Central memory CD4-positive, alpha-beta T cell (primary cell): ENCODE measurements at places on chromosomes 4 and X.

- DNase-seq = no peak
Measured at GRCh38 chr4:8703401-8703696, 110.8 kb downstream of the CPZ start.

- DNase-seq = no peak
Measured at GRCh38 chr4:184506527-184507121, 32.3 kb upstream of the IRF2 start.

GRCh38 chr4:40316333-40316781 lies 18.8 kb upstream of the CHRNA9 start:
- DNase-seq = peak; percentile 75

GRCh38 chr4:6986072-6986780 lies 56.9 kb upstream of the TADA2B start:
- DNase-seq = no peak

GRCh38 chr4:143270256-143270838 lies 66.3 kb upstream of the GAB1 start:
- DNase-seq = no peak

- no peak for DNase-seq
Measured at GRCh38 chr4:19982556-19982955, 269.1 kb upstream of the SLIT2 start.

DNA sequence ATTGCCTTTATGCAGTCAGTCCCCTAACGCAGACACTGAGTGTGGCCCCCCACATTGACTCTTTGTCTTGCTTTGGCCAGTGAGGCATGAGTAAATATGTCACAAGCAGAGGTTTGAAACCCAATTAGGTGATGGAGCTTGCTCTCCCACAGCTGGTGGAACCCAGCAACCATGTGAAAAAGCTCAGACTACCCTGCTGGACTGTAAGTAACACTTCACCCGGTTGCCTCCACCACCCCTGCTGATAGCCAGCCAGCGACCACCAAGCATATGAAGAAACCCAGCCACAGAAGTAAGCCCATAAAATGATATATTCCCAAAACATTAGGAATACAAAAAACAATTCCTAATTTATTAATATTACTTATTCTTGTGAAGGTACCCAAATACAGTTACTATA lies 21.6 kb upstream of the PDCL2 start:
- DNase-seq = no peak

GRCh38 chr4:107972605-107973004 lies 17.1 kb upstream of the HADH start:
- no peak for DNase-seq

- no peak for DNase-seq
Measured at GRCh38 chrX:125622899-125623298, 303.2 kb downstream of the TEX13C start.

- DNase-seq = no peak
Measured at GRCh38 chr4:111630705-111631104, 514.5 kb upstream of the FAM241A start.

DNA sequence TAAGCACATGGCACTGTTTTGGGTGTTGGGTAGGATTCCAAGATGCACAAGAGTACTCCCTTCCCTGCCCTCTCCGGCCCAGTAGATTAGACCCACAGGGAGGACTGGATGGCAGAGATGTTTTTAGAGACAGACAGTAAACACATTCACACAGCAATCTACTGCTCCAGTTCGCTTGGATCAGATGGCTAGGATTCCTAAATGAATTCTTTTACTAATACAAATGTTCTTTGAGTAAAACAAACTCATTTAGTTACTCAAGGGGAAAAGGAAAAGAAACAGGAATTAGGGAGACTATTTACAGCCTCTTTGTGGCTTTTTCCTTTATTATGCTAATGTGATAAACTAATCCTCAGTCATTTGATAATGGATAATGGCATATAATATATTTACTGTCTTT lies 5.9 kb downstream of the SNX25 start:
- DNase-seq = no peak

- DNase-seq = no peak
Measured at GRCh38 chr4:94939791-94940519, 182.2 kb downstream of the BMPR1B start.

- no peak for DNase-seq
Measured at GRCh38 chr4:107497054-107497453, 223.0 kb downstream of the PAPSS1 start.

- no peak for DNase-seq
Measured at GRCh38 chrX:119899125-119899524, 3.4 kb downstream of the AKAP14 start.

DNA sequence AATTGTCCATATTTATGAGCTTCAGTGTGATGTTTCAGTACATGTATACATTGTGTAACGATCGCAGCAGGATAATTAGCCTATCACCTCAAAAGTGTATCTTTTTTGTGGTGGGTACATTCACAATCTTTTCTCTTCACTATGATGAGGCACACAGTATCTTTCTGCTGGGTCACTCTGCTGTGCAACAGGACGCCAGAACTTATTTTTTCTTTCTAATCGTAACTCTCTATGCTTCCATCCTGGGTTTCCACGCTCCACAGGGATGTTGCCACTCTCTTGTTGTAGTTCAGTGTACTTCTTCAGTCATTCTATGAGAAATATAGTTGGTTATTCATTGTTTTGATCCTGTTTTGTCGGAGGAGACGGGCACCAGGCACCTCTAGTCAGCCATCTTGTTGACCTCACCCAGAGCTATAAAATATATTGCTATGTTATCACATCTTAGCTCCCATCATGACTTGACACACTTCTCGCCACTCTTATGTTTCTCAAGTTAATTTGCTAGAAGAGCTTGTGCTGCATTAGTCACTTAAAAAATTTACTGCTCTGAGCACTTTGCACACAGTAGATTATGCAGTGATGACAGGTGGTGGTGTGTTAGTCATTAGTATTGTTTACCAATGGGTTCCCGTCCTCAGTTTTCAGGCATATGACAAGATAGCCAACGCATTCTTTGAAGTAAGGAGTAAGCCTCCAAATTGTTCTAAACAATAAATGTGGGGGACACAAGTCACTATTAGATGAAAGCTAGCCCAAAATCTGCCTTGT lies 1002.7 kb upstream of the PCDH7 start:
- DNase-seq = no peak

- DNase-seq = no peak
Measured at GRCh38 chr4:82561786-82562563, at the start of gene TMEM150C. TMEM150C (minus strand) TSS chr4:82561988; CDS start chr4:82504657, 57,331 bp downstream.

GRCh38 chrX:153773741-153774575 lies 6.9 kb upstream of the SRPK3 start:
- DNase-seq = no peak

DNA sequence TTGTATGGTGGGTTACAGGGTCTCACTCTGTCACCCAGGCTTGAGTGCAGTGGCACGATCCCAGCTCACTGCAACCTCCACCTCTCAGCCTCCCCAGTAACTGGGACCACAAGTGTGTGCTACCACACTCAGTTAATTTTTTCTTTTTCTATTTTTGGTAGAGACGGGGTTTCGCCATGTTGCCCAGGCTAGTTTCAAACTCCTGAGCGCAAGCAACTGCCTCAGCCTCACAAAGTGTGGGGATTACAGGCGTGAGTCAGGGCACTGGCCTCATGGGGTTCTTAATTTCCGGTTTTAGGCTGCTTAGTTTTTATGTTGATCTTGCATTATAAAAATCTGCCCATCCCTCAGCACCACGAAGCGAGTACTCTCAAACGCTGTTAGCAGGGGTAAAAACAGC lies 6.7 kb downstream of the BCAP31 start:
- DNase-seq = no peak

GRCh38 chr4:136001791-136002190 lies 1530.5 kb downstream of the PCDH18 start:
- no peak for DNase-seq

DNA sequence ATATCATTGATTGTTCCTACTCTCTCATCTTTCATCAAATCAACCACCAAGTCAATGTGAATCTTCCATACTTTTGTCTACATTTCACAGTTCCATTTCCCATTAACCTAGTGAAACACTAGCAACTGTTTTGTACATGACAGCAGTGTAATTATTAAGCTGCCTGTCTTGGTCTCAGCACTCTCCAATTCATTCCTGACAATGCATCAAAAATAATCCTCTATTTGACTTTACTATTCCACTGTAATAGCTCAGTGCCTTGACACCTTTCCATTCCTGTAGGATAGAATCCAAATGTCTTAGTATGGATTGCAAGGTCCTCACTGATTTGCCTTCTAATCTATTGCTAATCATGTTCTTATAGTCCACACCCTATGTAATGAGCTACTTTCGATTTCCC lies 2405.8 kb downstream of the PCDH7 start:
- DNase-seq = no peak

DNA sequence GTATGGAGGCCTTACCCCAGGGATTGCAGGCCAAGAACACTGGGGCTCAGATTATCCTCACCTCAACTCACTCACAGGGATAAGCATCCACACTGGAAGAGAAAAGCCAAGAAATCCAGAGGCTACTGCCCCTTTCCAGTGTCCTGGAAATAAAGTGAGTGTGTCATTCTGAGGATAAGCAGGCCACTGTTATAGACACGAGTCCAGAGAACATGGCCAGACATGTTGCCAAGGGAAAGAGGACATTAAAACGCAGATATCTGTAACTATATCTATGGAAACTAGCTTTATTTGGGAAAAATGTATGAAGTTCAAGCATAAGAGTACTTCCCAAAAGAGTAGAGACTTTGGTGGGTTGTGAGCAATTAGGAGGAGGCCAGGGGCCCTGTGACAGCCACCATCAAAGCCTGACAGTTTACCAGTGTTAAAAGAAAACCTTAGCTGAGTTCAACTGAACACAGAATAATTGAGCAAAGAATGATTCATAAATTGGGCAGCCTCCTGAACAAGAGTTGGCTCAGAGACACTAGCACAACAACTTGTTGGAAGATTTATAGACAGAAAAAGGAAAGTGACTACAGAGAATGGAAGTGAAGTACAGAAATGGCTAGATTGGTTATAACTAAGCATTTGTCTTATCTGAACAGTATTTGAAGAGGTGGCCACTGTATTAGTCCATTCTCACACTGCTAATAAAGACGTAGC lies 1222.2 kb downstream of the STIM2 start:
- DNase-seq = no peak

DNA sequence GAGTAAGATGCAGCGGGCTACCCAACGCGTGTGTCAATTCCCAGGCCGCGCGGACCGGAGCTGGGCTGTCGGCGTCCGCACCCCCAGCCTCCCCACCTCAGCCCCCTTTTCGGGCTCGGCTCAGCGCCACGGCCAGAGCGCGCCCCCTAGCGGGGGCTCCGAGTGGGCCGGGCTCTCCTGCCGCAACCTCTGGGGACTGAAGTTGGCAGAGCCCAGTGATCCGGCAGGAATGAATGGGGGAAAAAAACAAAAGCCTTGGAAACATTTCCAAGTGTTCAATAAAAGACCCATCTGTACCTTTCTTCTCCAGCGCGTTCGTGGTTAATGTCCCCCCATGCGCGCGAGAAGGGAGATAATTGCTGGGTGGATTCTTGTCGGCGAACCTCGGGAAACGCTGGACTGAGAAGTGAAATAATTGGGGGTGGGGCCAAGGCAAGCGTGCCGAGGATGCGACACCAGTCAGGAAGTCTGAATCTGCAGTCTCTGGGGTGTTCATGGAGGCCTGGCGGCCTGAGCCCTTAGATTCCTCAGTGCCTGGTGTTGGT lies 5.2 kb upstream of the ARX start:
- DNase-seq = peak; percentile 11

GRCh38 chr4:8067945-8068896 lies 90.4 kb downstream of the ABLIM2 start:
- DNase-seq = no peak

DNA sequence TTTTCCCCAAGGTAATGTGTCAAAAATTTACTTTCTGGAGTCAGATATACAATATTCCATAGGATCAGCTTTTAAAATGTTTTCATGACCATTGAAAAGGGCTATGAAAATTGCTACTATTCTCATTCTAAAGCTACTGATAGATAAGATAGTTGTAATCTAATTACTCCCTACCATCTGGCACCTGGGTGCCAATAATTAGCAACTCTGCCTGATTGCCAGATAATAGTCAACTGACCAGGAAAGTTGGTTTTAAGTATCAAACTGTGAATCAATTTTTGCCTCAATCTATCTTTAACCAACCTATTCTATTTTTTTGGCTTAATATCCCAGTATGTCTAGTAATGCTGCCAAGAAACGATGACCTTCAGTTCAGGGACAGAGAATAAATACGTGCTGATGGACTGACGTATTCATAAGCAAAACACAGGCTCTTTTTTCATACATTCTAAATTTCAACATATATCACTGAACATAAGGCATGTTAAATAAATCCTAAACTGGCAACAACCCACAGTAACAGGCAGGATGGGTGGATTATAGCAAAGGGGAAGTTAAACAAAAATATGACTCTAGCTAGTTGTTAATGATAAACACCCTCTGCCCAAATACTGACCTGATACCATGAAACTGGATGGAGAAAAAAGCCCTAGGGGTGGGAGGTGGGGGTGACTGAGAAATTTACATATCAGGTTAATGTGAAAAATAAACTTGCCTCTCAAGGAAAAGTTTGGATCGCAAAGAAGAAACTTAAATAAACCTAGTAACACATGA lies 18.2 kb downstream of the SH3RF1 start:
- no peak for DNase-seq

DNA sequence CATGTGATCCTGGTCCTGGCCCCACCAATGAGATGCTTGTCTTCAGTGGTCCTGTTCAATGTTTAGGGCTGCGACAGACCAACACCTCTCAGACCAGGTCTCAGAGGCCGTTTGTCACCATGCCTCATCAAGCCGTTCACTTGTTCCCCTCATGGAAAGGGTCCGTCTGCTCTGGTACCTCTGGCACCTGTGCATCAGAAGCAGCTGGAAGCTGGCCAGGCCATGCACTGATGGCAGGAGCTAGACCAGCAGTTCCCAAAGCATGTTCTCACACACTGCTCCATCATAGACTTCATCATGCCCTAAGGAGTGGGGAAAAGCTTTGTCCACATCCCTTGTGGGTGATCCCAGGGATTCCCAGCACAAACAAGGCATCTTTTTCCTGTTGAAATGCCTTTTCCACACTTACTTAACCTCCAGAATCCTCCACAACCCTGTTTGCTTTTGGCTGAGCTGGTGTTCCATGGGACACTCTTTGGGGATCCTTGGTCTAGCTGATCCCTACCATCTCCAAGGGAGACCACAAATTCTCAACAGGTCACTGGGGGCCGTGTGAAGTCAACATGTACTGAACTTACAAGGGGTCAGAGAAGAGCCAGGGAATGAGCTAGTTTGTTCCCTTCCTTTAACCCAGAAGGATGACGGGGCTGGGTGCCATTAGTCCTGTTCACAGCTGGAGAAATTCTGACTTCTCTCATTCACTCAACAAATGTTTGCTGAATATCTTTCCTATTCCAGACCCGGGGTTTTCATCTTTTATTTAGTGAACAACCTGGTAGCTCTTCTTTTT lies 21.8 kb downstream of the SH3TC1 start:
- DNase-seq = no peak

- DNase-seq = peak; percentile 93
Measured at GRCh38 chrX:71111141-71111843, at the start of gene IL2RG. IL2RG (minus strand) TSS chrX:71111577; CDS start chrX:71111539, 38 bp downstream.

- DNase-seq = no peak
Measured at GRCh38 chr4:13521047-13521446, 23.3 kb downstream of the NKX3-2 start.

- DNase-seq = no peak
Measured at GRCh38 chr4:177302371-177303100, 7.1 kb upstream of the NEIL3 start.

GRCh38 chr4:83318666-83319065 lies 16.0 kb downstream of the HPSE start:
- no peak for DNase-seq
